Fibroblast of lung (primary cell): ENCODE measurements at places on chromosomes 5 and 9. TPM values are rescaled to one million over a fixed set of nuclear protein-coding genes. Genes with fewer than 3 reads are reported as not detected.

The MAP1B gene
- total RNA-seq: 44.9 and 83.4 TPM in 2 replicates

The CKS2 gene
- total RNA-seq: 25.9 and 69.7 TPM in 2 replicates

The PCDHB10 gene
- total RNA-seq: 0.77 and 2.0 TPM in 2 replicates

The SCGB3A2 gene
- total RNA-seq: not detected in 2 replicates

The CRHBP gene
- under 0.01 and 0.17 TPM in 2 replicates for total RNA-seq

The IRX4 gene
- total RNA-seq: not detected in 2 replicates

The ADAMTS16 gene
- total RNA-seq: under 0.01 and 0.17 TPM in 2 replicates

The IL4 gene
- not detected in 2 replicates for total RNA-seq

The TAF1L gene
- under 0.01 TPM in 2 replicates for total RNA-seq

The LCP2 gene
- total RNA-seq: under 0.01 TPM in 1 of 2 replicates, not detected in the other

The SVEP1 gene
- total RNA-seq: 76.3 and 96.9 TPM in 2 replicates

The SPINK6 gene
- total RNA-seq: not detected in 2 replicates
